Substantia nigra (tissue), 51 donors: ENCODE measurements at places on chromosomes 5 and 9.
A peak's percentile ranks its signal among the peaks of the same experiment; 100 is the strongest.

DNA sequence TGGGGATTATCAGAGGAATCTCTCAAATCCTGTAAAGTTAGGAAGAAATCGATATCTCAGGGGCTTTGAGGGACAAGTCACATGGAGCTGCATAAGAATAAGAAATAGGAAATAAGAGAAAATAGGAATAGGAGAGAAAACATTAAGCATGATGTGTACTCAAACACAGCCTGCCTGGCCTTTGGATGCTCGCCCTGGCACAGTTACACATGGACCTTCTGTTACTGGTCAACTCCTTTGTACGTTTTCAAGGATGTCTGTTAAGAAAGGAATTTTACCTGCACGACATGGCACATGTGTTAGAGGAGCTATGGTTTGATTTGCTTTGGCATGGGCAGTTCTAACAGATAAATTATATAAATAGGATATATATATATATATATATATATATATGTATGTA is 321.2 kb downstream of the CDH12 start:
- no peak for DNase-seq

GRCh38 chr9:137745541-137745991 is 126.8 kb downstream of the EHMT1 start:
- no peak for DNase-seq

DNA sequence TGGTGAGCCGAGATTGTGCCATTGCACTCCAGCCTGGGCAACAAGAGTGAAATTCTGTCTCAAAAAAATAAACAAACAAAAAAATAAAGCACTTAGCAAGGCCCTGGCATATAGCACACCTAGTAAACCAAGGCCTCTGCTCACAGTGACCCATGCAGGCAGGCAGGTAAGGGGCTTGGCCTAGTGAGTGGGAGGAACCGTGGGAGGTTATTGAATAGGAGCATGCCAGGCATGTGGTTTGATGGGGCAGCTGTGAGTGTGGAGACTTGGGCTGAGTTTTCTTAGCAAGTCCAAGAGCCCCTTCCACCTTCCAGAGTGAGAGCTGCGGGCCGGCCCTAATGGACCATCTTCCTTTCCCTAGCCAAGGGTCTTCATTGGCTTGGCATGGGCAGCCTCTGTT is 4.5 kb upstream of the NDST1 start:
- DNase-seq, result no peak

DNA sequence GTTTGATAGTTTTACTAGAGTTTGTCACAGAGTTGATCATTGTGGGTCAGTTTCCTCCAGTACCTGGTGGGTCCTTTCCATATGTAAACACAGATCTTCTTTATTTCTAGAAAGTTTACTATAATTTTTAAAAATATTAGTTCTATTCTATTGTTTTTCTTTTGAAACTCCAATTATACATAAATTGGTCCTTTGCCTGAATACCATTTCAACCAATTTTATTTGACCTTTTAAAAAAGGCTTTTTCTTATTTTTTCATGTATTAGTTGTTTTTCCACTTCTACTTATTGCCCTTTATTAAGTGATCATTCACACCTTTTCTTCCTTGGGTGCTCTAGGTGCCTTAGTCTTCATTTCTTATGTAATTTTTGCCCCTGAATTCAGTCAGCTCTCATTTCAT is 33.0 kb upstream of the MUSK start:
- DNase-seq, result no peak

GRCh38 chr9:4923580-4924544 is 61.2 kb upstream of the JAK2 start:
- DNase-seq, result no peak

- DNase-seq, result peak; percentile 25
These were observed 575.8 kb upstream of the ZNF462 start for GRCh38 chr9:106287091-106287631.

- DNase-seq, result no peak
These were observed 32.1 kb downstream of the GRIN3A start for GRCh38 chr9:101706261-101706798.

GRCh38 chr9:87324613-87325194 is 173.0 kb upstream of the DAPK1 start:
- DNase-seq, result no peak

GRCh38 chr9:12796601-12797000 is 21.8 kb downstream of the LURAP1L start:
- DNase-seq, result no peak

DNA sequence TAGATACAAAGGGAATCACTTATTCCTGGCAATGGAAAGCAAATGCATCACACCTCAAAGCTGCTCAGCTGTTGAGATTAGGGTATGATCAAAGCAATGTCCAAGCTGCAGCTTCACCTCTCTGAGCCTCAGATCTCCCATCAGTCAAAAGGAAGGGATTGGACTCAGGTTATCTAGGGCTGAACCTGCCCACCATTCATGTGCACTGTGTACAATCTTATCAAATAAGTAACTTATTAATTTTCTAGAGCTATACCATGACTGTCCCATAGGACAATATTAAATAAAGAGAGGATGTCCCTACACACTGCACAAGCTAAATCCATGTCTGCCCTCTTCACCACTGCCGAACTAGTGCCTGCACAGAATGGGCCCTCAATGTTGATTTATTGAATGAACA is 127.0 kb downstream of the HSD17B3 start:
- DNase-seq, result no peak

- DNase-seq, result no peak
These were observed 244.9 kb downstream of the TRIM36 start for GRCh38 chr5:114924769-114925168.

DNA sequence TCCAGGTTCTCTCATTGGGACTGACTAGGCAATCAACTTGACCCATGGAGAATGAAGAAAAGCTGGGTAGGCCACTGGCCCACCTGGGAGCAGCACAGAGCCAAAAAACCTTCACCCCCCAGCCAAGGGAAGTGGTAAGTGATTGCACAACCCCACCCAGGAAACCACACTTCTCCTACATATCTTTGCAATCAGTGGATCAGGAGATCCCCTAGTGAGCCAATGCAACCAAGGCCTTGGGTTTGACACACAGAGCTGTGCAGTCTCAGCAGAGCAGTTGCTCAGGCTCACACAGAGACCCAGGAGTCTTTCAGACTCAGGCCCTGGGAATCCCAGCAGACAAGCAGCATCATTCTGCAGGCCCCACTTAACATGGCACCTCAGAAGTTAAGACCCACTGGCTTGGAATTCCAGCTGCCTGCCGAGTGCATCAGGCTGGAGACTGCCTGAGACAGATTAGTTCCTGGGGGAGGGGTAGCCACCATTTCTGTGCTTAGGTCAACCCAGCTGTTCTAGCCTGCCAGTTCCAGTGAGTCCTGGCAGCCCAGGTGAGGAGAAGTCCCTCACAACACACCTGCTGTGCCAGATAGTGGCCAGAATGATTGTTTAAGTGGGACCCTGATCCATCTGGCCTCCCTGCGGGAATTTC is 136.4 kb downstream of the SAXO1 start:
- DNase-seq, result no peak

DNA sequence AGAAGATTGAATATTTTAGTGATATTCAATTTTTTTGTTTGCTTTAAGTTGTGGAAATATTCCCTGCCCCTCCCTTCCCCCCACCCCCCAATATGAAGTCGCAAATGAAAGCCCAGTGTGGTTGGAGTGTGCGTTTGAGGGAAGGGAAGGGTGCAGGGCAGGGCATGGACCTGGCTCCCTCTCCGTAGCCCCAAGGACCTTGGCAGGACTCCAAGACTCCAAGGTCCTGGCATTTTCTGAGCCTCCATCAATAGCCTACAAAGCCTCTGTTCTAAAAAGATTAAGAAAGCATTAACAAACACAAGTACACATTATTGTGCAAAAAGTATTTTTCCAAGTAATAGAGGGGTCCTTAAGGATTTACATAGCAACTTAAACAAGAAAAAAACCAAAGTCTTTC is 38.8 kb upstream of the PTPN3 start:
- no peak for DNase-seq

GRCh38 chr5:56148453-56148971 is 84.6 kb downstream of the ANKRD55 start:
- no peak for DNase-seq

GRCh38 chr9:92146610-92147009 is 31.4 kb upstream of the SPTLC1 start:
- no peak for DNase-seq

GRCh38 chr5:150036513-150036912 is 36.0 kb downstream of the HMGXB3 start:
- no peak for DNase-seq

DNA sequence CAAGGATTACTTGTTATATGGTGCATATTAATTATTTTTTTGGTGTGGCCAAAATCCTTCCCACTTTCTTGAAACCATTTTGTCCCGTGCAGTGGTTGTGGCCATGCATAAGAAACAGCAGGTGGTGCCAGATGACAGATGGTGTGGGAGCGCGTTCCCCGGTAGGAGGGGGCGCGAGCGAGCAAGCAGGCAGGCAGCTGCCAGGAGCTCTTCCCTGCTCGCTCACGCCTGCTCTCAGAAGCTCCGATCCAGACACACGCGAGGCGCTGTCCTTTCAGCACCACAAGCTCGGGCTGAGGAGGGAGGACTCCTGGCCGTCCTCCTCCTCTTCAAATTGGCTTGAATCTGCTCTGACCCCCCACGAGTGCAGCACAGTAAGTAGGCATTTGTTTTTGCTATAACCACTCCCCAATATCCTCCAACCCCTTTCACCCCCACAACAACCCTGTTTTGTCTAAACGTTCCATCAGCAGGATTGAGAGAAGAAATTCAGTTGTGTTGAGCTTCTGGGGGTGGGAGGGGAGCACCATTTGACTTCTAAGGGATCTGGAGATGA is at the start of gene NSG2:
NSG2 (plus strand) TSS at position 237 of the 556 bp plus-strand sequence. CDS start 1,050 bp downstream, outside the sequence.
- peak; percentile 74 for DNase-seq

DNA sequence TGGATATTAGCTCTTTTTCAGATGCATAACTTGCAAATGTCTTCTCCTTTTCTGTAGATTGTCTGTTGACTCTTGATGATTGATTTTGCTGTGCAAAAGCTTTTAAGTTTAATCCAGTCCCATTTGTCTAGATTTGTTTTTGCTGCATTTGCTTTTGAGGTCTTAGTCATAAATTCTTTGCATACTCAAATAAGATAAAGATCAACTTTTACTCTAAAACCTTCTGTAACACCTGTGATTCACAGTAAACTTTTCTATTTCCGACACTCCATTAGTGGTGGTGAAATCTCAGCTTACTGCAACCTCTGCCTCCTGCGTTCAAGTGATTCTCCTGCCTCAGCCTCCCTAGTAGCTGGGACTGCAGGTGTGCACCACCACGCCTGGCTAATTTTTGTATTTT is 239.0 kb upstream of the ST8SIA4 start:
- no peak for DNase-seq
